ENCODE measurements at places on chromosomes 12 and 14.
A peak's percentile ranks its signal among the peaks of the same experiment; 100 is the strongest.

DNA sequence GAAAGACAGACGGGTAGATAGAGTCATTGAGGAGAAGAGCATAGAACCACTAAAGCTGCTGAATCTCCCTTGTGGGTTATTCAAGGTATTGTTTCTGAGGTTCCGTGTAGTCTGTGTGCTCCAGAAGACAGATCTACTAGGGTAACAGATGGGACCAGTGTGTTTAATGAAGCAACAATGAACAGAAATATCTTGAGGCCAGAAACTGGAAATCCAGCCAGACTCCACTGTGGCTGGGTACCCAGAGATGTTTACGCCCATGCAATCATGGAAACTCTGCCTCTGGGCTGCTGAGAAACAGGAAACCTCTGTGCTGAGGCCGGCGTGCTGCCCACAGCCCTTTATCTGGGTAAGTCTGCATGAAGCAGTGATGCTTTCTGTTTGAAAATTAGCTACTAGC is 8.3 kb downstream of the PROX2 start:
- DNase-seq = peak; percentile 89

DNA sequence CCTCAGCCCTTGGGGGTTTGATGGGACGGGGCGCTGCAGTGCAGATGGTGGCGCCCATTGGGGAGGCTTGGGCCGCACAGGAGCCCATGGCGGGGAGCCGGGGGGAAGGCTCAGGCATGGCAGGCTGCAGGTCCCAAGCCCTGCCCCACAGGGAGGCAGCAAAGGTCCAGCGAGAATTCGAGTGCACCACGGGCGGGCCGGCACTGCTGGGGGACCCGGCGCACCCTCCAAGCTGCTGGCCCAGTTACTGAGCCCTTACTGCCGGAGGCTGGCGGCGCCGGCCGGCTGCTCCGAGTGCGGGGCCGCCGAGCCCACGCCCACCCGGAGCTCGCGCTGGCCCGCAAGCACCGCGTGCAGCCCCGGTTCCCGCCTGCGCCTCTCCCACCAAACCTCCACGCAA is 34.1 kb upstream of the NUBPL start:
- no peak for DNase-seq

DNA sequence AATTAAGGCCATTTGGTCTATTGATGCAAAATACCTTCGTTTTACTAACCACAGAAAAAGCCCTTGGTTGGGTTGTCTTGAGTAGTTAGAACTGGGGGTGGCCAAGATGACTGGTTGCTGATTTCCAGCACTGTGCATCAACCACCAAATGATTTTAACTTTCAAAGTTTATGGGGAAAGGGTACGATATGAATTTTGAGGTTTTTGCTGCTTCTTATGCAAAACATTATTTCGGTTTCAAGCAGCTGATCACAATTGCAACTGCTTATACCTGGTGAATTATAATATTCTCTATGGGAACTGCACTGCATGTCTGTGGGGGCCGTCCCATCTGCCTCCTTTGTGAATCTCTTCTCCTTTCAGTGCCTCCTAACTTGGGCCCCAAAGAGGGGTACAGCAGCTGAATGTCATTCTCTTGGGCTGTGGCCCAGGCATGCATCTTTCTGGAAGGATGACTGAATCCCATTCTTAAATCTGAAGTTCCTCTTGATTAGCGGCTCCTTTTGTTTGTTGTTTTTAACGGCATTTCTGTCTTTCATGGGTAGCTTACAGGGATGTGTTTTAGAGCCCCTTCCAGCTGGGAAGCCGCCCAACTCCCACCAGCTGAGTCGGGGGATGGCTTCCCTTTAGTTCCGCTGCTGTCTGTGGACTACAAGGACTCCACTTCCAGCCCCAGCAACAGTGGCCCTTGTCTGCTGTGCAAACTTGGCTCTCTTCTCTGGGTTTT is 479.8 kb downstream of the ZFP36L1 start:
- no peak for DNase-seq

- no peak for DNase-seq
Observed at GRCh38 chr14:74962046-74962445, 6.6 kb upstream of the PGF start.

DNA sequence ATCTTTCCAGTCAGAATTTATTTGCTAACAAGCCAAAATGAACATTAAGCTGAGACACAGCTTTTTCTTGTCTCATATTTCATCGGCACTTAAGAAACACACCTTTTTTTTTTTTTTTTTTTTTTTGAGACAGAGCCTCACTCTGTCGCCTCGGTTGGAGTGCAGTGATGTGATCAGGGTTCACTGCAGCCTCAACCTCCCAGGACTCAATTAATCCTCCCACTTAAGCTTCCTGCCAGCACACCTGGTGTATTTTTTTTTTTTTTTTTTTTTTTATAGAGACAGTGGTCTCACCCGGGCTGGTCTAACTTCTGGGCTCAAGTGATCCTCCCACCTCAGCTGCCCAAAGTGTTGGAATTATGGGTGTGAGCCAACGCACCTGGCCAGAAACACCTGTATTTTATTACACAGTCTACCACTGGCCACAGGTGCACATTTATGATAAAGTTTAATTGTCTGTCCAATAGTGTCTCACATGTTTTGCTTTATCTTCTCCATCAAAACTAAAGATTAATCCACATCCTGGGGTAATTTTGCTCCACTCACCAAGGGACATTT is 62.7 kb downstream of the C2CD5 start:
- DNase-seq = no peak

- no peak for DNase-seq
Observed at GRCh38 chr12:52229836-52230343, 3.2 kb upstream of the KRT7 start.

GRCh38 chr12:64093689-64094088 is 128.4 kb downstream of the KICS2 start:
- DNase-seq = no peak

- DNase-seq = no peak
Observed at GRCh38 chr14:22629361-22629760, 14.8 kb downstream of the OR6J1 start.

GRCh38 chr12:63998584-63998983 is 154.1 kb downstream of the SRGAP1 start:
- no peak for DNase-seq

- peak; percentile 78 for DNase-seq
Observed at GRCh38 chr12:55707841-55708694, at the start of gene ITGA7. Gene ITGA7, minus strand, starts transcription at chr12:55707904. Its CDS starts 222 bp downstream, at chr12:55707682.

GRCh38 chr14:76564471-76565422 is 188.8 kb downstream of the ESRRB start:
- DNase-seq = no peak

- DNase-seq = no peak
Observed at GRCh38 chr12:26122061-26122680, 2.7 kb downstream of the BHLHE41 start.

- peak; percentile 78 for DNase-seq
Observed at GRCh38 chr12:31000751-31001150, 72.9 kb upstream of the DDX11 start.

- DNase-seq = no peak
Observed at GRCh38 chr14:79516009-79516408, 695.3 kb downstream of the DIO2 start.

GRCh38 chr12:12811343-12811742 is 1.8 kb upstream of the DDX47 start:
- no peak for DNase-seq

- DNase-seq = no peak
Observed at GRCh38 chr12:47318963-47319362, 239.2 kb upstream of the AMIGO2 start.

GRCh38 chr12:107355004-107355565 is 261.7 kb upstream of the CRY1 start:
- DNase-seq = no peak

DNA sequence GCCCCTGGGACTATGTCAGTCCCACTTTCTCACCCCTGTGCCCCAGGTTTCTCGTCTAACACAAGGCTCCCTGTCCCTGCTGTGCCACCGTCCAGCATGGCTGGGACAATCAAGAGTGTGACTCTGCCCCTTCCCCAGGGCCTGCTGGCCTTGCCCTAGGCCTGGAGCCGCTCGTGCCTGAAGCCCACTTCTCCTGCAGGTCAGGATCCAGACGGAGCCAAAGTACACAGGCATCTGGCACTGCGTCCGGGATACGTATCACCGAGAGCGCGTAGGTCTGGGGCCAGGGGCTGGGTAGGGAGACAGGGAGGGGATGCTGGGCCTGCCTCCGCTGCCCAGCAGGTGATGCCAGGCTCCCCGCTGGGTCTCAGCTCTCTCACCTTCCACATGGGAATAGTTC is 2.8 kb downstream of the SLC25A47 start:
- no peak for DNase-seq

GRCh38 chr14:102796661-102797190 is 19.5 kb downstream of the TRAF3 start:
- DNase-seq = peak; percentile 1

GRCh38 chr12:77540097-77540496 is 290.6 kb upstream of the NAV3 start:
- no peak for DNase-seq

- DNase-seq = no peak
Observed at GRCh38 chr14:80946797-80947196, 5.3 kb upstream of the CEP128 start.

GRCh38 chr12:3255057-3255456 is 177.9 kb downstream of the TSPAN9 start:
- no peak for DNase-seq

DNA sequence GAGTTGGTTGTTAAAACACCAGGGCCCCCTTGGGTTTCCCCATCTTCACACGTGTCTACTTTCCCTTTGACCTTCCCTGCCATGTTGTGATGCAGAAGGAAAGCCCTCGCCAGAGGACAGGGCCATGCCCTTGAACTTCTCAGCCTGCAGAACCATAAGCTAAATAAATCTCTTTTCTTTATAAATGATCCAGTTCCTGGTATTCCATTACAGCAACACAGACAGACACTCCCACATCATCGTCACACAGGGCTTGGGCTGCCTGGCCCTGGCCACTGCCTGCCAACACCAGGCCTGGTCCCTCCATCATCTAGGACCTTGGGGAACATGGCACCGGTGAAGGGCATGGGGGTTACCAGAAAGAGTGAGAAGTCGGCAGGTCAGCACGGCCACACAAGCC is 84.8 kb downstream of the DPF3 start:
- DNase-seq = no peak

GRCh38 chr12:122947352-122947792 is 18.9 kb downstream of the ABCB9 start:
- no peak for DNase-seq

DNA sequence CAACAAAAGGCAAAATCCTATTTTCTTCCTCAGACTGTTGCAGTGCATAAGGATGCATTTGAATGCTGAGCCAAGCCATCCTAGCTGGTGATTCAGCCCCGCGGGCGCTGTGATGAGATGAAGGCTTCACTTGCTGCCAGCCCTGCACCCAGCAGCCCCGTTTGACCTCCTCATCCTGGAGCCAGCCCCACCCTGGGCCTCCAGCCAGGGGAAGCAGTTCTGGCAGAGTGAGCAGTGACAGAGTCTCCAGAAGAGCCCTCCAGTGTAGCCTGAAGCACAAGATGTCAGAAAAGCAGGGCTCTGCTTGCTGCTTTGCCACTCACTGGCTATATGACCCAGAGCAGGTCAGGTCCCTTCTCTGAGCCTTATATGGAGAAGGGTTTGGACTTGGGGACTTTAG is 96.2 kb upstream of the HSPB8 start:
- no peak for DNase-seq

GRCh38 chr12:78560633-78561032 is 303.9 kb upstream of the SYT1 start:
- DNase-seq = no peak

GRCh38 chr12:65434737-65435136 is 156.3 kb downstream of the MSRB3 start:
- DNase-seq = no peak

- DNase-seq = no peak
Observed at GRCh38 chr12:80715713-80716249, 931 bp upstream of the MYF5 start.

GRCh38 chr12:58247633-58248032 is 306.3 kb downstream of the ATP23 start:
- DNase-seq = no peak

- peak; percentile 87 for DNase-seq
Observed at GRCh38 chr14:59358102-59358501, 107.1 kb downstream of the GPR135 start.

DNA sequence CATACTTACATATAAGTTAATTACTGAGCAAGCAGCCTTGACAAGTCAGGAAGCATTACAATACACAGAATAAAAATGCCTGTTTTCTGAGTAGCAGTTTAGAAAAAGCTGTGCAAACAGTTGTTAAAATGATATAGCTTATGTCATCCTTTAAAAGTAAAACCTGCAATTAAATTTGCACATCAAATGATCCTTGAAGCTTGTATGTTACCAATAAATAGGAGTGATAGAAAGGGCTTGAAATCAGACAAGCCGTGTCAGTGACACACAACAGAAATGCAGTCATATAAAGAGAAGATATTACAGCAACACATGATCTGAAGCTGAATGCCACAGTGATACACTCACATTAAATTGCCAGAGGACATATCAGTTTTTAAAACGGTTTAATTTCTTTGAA is 70.0 kb downstream of the EPS8 start:
- no peak for DNase-seq

DNA sequence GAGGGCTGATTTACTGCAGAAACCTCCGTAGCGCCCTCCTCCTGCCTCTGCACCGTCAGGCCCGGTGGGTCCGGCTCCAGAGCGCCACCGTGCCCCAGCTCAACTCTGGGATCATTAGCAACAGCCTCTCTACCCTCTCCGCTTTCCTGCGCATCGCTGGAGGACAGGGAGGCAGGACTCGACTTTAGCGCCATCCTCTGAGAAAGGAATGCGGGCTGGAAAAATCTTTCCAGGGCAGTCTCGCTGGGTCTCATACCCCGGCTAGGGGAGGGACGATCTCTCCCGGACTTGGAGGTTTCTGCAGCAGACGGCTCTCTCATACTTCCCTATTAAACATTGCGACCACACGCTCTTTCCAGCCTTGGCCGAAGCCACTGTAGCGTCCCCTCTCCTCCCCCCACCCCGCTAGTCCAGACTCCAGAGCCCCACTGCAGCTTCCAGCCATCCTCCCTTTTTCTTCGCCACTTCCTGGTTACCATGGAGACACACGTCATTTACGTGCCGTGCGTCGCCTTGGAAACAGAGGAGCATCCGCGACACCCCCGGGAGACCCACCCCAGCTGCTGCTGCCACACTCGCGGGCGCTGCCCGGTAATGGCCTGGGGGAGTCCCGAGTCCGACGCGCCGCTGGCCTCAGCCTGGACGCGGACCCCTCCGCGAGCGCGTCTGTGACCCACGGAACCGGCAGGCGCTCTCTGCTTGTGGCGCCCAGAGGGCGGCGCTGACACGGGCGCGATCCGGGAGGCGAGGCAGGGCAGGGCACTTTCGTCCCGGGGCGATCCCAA is at the start of gene CCDC184:
Gene CCDC184 (plus strand): TSS at position 554 of the 785 bp plus-strand sequence. CDS start 479 bp downstream, outside the sequence.
- peak; percentile 87 for DNase-seq

- no peak for DNase-seq
Observed at GRCh38 chr14:80535171-80535570, 323.9 kb upstream of the DIO2 start.

DNA sequence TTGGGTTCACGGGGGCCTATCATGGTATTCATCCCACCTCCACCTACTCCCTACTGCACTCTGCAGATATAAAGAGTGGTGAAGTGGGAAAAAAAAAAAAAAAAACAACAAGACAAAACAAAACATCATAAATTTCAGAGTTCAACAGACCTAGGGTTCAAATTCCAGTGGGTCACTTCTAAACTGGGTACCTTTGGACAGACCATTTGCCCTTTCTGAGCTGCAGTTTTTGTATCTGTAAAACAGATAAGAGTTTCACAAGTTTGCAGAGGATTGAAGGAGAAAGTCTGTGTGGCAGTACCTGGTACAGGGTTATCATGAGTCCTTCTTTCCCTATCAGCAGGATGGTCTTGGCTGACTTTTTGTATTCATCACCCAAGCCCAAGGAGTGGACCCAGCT is 211.2 kb upstream of the EEA1 start:
- DNase-seq = no peak

- DNase-seq = no peak
Observed at GRCh38 chr12:59298296-59298695, 297.5 kb upstream of the SLC16A7 start.

- no peak for DNase-seq
Observed at GRCh38 chr12:131800594-131801135, 27.5 kb upstream of the MMP17 start.
